ENCODE measurements at places on chromosomes 6 and 20. TPM values are rescaled to one million over a fixed set of nuclear protein-coding genes. Genes with fewer than 3 reads are reported as not detected.

GRCh38 chr6:56806368-56806767 is 148.5 kb upstream of the BEND6 start:
- DNase-seq, result no peak

Gene ACTR5
- total RNA-seq, result 4.1 TPM

DNA sequence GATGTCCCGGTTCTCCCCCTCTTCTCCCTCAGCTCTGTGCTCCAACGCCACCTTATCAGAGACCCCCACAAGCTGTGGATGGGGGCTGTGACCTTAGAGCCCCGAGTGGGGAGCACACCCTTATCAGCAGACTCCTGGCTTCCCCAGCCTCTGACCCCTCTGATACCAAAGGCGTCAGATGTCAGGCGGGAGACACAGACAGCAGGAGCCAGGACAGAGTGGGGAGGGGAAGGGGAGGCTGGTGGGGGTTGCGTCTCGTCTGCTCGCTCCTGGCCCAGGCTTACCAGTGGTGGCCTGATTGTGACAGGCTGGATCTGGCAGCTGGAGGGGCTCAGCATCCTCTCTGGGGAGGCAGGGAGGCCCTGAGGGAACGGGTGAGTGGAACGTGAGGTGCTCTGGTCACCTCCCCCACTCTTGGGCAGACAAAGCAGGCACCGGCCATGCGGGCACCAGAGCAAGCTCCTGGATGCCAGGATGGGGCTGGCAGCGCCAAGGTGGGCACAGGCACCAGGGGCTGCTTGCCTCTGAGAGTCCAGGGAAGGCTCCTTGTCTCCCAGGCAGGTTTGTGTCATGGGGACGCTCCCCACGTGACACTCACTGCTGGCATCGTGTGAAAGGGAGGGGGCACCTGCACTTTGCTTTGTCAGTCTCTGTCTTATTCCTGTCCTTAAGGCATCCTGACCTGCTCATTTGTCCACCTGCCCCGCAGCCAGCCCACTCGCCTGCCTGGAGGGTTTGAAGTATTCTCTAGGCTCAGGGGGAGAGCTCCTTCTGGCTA is 27.8 kb upstream of the GATA5 start:
- no peak for DNase-seq

GRCh38 chr6:134734312-134734869 is 215.5 kb downstream of the ALDH8A1 start:
- DNase-seq, result no peak

Data from psoas muscle (tissue), 8 donors.